ENCODE measurements at places on chromosomes 2 and 18.

- no peak for DNase-seq
These were observed 196.1 kb downstream of the CPS1 start for GRCh38 chr2:210752532-210752931.

DNA sequence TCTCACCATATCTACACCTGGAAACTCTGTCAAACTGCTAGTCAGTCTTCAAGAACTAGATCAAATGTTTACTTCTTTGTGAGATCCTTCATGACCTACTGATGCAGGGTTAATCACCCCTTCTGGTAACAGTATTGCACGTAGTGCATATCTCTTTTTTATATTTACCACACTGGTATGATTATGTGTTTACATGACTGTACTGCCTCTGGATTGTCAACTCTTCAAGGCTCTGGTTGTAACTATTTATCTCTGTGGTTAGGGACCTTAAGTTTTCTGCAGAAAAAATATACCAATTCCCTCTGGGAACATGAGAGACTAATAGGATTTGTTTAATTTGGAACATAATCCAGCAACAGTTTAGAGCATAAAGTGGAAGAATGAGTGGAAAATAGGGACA is 135.5 kb downstream of the PDE1A start:
- DNase-seq: no peak

- no peak for DNase-seq
These were observed 13.0 kb downstream of the GRHL1 start for GRCh38 chr2:9964334-9964980.

DNA sequence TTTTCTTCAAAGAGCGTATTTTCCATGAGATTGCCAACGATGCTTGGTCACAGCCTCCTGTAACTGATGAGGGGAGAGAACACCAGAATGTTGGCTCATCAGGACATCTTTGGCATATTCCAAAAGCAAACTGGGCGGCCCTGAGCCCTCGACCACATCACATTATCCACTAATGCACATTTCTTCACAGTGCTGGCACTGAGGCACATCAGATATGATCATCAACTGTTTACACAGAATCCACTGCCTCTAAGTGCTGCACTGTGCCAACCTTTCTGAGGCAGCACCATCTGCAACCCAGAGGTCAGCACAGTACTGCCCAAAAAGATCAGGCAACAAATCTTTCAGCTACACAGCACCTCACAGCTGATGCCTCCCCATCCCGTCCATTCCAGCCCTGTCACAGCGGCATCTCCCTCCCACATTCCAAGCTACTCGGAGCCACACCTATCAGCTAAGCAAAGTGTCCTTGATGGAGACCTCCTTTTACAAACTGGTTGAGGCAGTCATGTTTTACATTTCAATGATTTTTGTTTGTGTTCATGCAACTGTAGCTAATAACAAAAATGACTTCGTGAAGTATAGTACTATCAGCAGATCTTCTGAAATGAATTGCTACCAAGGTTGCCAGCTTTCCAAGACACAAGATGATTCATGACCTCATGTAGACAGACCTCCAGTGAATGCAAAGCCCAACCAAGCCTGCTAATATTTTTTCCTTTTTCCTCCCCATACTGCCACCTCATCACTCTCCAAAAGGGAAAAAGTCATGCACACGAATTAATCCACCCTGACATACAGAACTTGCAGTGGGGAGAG is 32.3 kb downstream of the MYO5B start:
- no peak for DNase-seq

DNA sequence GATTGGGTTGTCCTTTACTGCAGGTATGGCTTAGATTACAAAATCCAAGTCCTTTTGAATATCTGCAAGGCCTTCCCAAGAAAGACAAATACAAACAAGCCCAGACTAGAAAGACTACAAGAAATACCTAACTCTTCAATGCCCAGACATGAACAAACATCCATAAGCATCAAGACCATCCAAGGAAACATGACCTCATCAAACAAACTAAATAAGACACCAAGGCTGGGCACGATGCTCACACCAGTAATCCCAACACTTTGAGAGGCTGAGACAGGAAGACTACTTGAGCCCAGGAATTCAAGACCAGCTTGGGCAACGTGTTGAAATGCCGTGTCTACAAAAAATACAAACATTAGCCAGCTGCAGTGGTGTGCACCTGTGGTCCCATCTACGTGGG is 31.7 kb downstream of the MAP4K3 start:
- no peak for DNase-seq

GRCh38 chr2:50215736-50216135 is 816.2 kb downstream of the NRXN1 start:
- DNase-seq: no peak

DNA sequence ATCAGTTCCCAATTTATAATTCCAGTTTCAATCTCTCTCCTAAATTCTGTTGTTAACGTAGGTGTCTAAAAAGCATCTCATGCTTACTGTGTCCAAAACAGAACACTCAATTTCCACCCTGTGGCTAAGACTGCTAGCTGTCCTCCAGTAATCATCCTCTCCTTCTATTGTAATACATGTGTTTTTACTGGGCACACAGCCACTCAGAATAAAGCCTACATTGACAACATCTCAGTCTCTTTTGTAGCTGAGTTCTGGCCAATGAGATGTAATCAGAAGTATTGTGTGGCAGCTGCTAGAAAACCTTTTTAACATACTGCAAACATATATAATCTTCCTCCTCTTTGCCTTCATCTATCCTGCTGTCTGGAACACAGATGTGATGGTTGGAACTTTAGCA is 29.4 kb upstream of the TSPYL6 start:
- no peak for DNase-seq

- no peak for DNase-seq
These were observed 2.6 kb upstream of the TBC1D8 start for GRCh38 chr2:101153787-101154186.

GRCh38 chr2:9164112-9164608 is 42.5 kb upstream of the ASAP2 start:
- DNase-seq: no peak

DNA sequence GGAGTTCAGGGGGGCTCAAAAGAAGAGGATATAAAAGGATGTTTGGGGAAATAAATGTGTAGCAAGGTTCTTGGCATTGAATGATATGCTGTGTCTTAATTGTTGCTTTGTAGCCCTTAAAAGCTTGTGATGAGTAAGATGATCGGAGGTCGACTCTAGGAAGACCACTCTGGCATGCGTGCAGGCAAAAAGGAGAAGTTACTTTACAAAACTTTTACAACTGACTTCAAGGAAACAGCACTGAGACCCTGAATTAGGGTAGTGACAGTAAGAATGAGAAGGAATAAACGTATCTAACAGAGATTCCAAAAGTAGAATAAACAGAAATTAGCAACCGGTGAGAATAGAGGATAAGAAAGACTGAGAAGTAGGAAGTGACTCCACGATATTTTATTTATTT is 228.7 kb upstream of the TANK start:
- DNase-seq: no peak

GRCh38 chr2:30484995-30485394 is 37.9 kb downstream of the LCLAT1 start:
- no peak for DNase-seq

GRCh38 chr2:231926761-231927565 is 767 bp upstream of the NPPC start:
- DNase-seq: peak; percentile 82

DNA sequence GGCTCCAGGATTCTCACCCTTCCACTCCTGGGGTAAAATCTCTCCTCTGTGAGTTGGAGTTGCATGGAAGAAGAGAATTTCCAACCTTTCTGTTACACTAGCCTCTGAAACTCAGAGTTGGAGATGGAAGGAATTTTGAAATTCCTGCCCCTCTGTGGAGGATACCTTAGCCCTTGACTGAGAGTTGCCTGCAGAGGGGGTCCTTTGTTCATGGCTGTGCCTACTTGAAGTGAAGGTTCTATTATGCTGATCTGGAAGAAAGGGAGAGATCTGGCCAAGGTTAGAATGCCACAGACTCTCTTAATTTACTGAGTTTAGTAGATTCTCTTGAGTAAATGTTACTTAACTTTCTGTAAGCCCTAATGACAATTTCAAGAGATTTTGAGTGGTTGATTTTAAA is 626.6 kb upstream of the GYPC start:
- DNase-seq: peak; percentile 55

- no peak for DNase-seq
These were observed 48.7 kb upstream of the ZNF385B start for GRCh38 chr2:179909845-179910734.

GRCh38 chr2:11778923-11779757 is 32.7 kb downstream of the LPIN1 start:
- peak; percentile 87 for DNase-seq

DNA sequence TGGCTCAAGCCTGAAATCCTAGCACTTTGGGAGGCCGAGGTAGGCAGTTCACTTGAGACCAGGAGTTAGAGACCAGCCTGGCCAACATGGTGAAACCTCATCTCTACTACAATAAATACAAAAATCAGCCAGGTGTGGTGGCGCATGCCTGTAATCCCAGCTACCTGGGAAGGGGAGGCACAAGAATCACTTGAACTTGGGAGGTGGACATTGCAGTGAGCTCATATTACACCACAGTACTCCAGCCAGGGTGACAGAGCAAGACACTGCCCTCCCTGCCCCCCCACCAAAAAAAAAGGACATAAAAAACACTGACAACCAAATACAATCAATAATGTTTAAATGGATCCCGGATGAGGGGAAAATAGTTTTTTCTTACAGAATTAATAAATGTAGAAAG is 7.8 kb downstream of the TIA1 start:
- no peak for DNase-seq

- DNase-seq: no peak
These were observed 1665.5 kb downstream of the LRP1B start for GRCh38 chr2:140465301-140465700.
